ENCODE measurements at places on chromosomes 1 and 21. TPM values are rescaled to one million over a fixed set of nuclear protein-coding genes. Genes with fewer than 3 reads are reported as not detected.

Gene LCE3C
- not detected for total RNA-seq

Gene OR6K2
- not detected for total RNA-seq

Gene FCGR3A
- total RNA-seq, result not detected

Gene KRTAP27-1
- total RNA-seq, result not detected

Gene BNIPL
- total RNA-seq, result 0.70 TPM

Gene PGLYRP4
- total RNA-seq, result not detected

Gene DISP1
- total RNA-seq, result 1.0 TPM

Gene HUNK
- 0.29 TPM for total RNA-seq

Gene GBP7
- total RNA-seq, result not detected

Gene ANGPTL7
- not detected for total RNA-seq

Gene MROH7
- not detected for total RNA-seq

Gene RNU1-3
- total RNA-seq, result 3,041 TPM

Gene MTX1
- total RNA-seq, result 61.8 TPM

Gene C1QTNF12
- 4.1 TPM for total RNA-seq

Gene GPR52
- 3.1 TPM for total RNA-seq

Gene FAM151A
- total RNA-seq, result not detected

Gene RSPH1
- total RNA-seq, result not detected

Gene OR2M3
- total RNA-seq, result not detected

All from activated T-helper 1 cell treated with anti-CD3 and anti-CD28 coated beads, Interleukin-12 subunit alpha, Interleukin-12 subunit beta, Interleukin-2, Interleukin-4 antibody, amounts not matched to agents 30 ng/mL and 10 ng/mL and 1 ng/mL, durations not matched to agents 14 hours and 24 hours and 36 hours (primary cell).